M059J (cell line): ENCODE measurements at places on chromosomes 16 and 17. TPM values are rescaled to one million over a fixed set of nuclear protein-coding genes. Genes with fewer than 3 reads are reported as not detected.
A peak's percentile ranks its signal among the peaks of the same experiment; 100 is the strongest.

DNA sequence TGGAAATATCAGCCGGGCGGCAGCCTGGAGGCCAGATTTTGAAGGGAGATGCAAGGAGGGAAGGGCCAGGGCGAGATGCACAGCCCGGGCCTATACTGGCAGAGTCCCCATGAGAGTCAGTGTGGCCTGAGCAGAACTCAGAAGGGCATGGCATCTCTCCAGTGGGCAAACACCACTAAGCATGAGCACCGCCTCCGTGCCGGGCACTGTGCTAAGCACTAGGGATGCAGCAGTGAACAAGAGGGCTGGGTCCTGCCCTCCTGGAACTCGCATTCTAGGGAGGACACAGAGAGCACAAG is 33.5 kb downstream of the TK2 start:
- DNase-seq = no peak

GRCh38 chr16:46855389-46855788 is 24.4 kb upstream of the C16orf87 start:
- no peak for DNase-seq

DNA sequence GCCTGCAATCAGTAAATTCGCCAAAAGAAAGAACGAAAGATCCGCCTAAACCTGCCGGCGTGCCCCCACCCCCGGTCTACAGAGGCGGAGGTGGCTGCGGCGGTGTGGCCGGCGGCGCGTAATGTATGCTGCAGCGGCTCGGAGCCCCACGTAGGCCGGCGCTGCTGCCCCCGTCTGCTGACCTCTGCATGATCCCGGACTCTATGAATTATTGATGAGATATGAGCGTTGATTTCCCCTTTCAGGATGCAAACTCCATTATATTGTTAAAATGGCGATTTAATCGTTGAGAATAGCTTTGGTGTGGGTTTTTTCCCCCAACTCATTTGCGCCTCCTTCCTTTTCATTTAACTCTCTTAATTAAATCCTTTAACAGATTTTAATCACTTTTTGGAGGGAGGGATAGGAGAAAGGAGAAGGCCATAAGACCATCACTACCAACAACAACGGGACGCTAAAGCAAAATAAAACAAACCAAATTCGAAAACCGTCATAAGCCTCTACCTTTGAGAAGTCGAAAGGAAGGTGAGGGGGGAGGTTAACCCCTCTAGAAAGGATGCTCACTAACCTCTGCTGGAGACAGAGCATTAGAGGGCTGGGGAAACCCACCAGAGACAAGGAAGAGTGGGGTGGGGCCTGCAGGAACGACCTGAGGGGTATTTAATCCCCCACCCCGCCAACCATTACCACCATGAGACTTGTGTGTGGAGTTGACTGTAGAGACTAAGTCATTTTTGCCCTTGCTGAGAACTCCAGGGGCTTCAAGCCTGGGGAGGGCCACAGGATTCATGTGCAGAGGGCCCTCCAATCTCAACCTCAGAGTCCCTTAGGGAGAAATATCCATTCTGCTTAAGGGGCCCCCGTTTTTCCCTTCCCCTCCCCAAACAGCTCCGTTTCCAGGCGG is 3.4 kb downstream of the HOXB3 start:
- no peak for DNase-seq

DNA sequence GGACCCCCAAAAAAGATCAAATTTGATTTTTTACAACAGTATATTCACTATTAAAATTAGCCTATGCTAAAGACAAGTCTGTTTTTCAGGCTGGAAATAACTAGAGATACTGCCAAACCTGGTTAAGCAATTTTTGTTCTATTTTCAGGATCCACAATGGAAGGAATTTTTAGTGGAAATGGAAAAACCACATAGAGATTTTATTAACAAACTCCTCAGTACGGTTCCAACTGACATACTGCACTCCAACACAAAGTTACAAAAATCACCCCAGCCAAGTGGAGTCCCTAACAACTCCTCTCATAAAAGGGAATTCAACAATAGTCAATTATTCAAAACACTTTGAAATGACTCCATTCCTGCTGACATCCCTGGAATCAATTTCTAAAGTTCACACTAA is 101.6 kb upstream of the TOB1 start:
- no peak for DNase-seq

- peak; percentile 25 for DNase-seq
Measured at GRCh38 chr17:75498726-75499213, 16.6 kb downstream of the CASKIN2 start.

DNA sequence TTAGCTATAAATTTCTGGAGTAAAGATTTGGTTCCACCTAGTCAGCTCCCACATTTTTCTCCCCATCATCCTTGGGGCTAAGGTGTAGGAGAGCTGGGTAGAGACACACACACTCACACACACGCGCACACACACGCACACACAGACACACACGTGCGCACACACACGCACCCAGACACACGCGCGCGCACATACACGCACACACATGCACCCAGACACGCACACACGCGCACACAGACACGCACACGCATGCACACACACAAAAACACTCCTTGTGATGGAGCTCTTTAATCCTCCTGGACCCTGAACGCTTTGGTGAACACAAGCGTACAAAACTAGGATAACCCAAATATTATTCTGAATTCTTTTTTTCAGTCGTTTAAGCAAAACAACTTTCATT is 253.6 kb downstream of the C16orf95 start:
- DNase-seq = no peak

DNA sequence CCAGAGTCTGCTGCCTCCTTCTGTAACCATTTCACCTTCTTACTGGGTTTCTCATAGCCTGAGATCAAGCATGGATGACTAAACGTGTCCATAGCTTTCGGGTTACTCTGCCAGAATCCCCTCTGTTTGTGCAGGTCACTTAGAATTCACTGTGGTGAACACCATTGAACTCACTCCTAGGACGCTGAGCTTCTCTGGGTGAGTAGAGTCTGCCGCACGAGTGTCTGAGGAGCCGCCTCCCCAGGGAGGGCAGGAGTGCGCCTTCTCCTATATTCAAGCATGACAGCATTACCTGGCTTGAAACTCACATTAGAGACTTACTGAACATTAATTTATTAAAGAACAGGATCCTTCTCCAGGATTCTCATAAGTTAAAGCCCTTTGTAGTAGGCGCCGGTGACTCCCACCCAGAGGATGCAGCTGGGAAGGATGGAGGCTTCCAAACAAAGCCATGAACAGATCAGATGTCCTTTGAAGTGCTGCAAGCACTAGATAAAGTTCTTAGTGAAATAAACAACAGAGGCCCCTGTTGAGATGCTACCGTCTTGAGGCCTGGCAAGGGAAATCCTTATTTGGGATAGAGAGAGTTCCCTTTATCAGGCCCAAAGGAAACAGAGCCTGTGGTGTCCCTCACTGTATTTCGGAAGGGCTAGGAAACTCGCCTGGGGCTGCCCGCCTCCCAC is 144.6 kb upstream of the PLCG2 start:
- no peak for DNase-seq

- DNase-seq = no peak
Measured at GRCh38 chr17:1008008-1008761, 11.3 kb downstream of the TIMM22 start.

- DNase-seq = no peak
Measured at GRCh38 chr17:75819678-75820077, 24.5 kb downstream of the UNC13D start.

DNA sequence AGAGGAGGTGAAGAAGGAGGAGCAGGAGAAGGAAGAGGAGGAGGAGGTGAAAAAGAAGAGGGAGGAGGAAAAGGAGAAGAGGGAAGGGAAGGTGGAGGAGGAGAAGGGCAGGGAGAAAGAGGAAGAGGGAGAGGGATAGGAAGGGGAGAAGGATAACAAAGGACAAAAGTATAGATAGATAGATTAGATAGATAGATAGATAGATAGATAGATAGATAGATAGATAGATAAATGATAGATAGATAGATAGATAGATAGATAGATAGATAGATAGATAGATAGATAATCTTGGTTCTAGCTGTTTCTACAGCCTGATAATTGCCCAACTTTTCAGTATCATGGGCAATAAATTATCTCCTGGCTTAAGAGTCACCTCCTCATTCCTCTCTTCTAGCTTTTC is 296.2 kb upstream of the C16orf82 start:
- no peak for DNase-seq

DNA sequence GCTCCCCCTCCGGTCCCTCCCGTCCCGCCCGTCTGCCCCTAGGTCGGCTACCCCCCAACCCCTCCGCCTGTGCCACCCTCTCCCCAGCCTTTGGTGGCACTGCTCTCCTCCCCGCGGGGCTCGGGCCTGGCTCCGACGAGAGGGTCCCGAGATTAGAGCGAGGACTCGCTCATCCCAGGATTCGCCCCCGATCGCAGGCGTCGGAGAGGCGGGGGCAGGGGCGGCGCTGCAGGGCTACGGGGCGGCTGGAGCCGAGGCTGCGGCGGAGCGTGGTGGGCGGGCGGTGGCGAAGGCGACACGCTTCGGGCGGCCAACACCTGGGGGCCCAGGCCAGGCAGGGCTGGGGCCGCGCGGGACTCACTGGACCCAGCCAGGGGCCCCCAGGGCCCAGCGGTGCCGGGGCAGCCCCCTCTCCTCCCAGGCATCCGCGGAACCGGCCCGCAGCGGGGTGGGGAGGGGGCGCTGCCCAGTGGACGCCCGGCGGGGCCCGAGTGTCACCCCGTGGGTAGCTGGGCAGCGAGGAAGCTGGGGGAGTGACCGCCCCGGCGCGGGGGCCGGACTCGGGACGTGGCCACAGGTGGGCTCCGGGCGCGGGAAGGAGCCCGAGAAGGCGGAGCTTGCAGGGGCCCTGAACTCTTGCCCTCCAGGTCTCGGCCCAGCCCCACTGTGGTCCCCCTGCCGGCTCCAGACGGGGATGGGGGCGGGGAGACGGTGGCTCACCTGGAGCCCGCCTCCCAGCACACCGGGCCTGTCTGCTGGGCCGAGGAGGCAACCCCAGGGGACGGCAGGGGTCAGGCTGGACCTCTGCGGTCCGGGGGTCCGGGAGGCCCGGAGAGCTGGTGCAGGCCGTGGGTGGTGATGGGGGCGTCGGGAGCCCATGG is 1.5 kb downstream of the MGAT5B start:
- no peak for DNase-seq

- DNase-seq = peak; percentile 71
Measured at GRCh38 chr17:48202959-48203358, 95.4 kb downstream of the SNX11 start.

GRCh38 chr17:700504-701094 is 14.0 kb downstream of the VPS53 start:
- DNase-seq = peak; percentile 42

DNA sequence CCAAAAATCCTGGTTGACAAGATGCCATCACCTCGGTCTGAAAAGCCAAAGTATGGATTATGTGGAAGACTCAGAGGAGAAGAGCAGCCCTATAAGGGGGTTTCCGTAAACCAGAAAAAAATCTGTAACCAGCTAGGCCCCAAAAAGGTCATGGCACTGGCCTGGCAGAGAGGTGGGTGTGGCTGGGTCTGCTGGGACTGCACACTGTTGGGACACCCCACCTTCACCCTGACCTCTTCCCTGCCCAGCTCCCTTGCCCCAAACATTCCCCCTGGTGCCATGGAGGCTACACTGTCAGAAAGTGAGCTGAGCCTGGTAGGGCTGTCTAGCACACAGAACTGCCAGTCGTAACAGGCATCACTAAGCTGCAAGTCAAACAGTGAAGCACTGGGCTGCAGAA is 6.5 kb downstream of the SLC47A2 start:
- no peak for DNase-seq

- DNase-seq = peak; percentile 16
Measured at GRCh38 chr16:28264656-28265055, 27.7 kb upstream of the SBK1 start.

GRCh38 chr16:24729951-24730815 is 732 bp downstream of the TNRC6A start:
- DNase-seq = peak; percentile 48

KRTAP4-6 gene
- total RNA-seq = not detected in 2 replicates

RTN4RL1 gene
- total RNA-seq = 0.12 and 0.67 TPM in 2 replicates

MAPT gene
- total RNA-seq = 0.15 and 0.20 TPM in 2 replicates

CIITA gene
- 0.71 and 1.0 TPM in 2 replicates for total RNA-seq

FZD2 gene
- total RNA-seq = 22.4 and 41.3 TPM in 2 replicates

EFCAB3 gene
- not detected in 2 replicates for total RNA-seq

FAM20A gene
- 0.02 TPM in 1 of 2 replicates, not detected in the other for total RNA-seq

KCNJ18 gene
- total RNA-seq = not detected in 2 replicates

TMEM100 gene
- total RNA-seq = 0.07 and 0.22 TPM in 2 replicates
